ENCODE measurements at places on chromosomes 7 and 10. TPM values are rescaled to one million over a fixed set of nuclear protein-coding genes. Genes with fewer than 3 reads are reported as not detected.
A peak's percentile ranks its signal among the peaks of the same experiment; 100 is the strongest.

DNA sequence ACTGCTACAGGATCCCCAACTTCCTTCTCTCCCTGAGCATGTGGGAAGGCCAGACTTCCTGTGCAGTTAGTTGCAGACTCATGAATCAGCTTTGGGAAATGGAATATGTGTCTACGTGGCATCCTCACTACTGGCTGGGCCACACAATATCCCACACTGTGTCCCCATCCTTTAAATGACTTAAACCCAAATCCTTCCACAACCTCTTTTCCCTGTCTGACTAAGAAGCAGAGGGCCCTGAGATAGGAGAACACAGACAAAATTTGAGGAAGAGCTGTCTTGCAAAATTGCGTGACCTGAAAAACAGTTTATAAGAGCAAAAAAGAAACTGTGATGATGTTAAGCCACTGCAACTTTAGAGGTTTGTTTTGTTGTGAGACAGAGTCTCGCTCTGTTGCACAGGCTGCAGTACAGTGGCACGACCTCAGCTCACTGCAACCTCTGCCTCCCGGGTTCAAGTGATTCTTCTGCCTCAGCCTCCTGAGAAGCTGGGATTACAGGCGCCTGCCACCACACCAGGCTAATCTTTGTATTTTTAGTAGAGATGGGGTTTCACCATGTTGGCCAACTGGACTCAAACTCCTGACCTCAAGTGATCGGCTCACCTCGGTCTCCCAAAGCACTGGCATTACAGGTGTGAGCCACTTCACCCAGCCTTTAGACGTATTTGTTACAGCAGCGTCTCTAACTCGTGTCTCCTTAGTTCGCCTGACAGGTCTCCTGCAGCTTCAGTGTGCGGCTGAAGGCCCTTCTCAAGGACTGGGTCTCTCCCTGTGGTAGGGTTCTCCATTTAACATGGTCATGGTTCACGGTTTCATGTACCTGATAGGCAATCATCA is 46.9 kb upstream of the SFMBT2 start:
- DNase-seq = no peak

- no peak for DNase-seq
Measured at GRCh38 chr7:107711301-107711700, 32.6 kb upstream of the CBLL1 start.

- no peak for DNase-seq
Measured at GRCh38 chr7:108028111-108028510, 25.1 kb upstream of the LAMB1 start.

DNA sequence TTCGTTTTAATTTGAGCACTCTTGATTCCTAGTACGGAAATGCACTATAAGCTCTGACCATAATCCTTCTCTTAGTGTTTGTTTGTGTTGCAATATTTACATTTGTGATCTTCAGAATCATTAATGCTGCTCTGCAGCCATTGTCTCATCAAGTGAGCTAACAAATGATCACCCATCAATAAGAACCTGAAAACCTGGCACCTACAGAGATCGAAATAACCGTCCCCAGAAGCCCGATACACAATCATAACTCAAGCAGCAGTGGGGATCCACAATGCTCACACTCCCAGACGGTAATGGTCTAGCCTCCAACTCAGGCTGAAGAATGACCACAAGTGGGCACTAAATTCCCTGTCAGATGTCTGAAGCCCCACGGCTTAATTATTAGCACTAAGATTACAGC is 156.0 kb upstream of the NFE2L3 start:
- DNase-seq = no peak

- DNase-seq = no peak
Measured at GRCh38 chr7:45064047-45064725, 24.6 kb downstream of the NACAD start.

DNA sequence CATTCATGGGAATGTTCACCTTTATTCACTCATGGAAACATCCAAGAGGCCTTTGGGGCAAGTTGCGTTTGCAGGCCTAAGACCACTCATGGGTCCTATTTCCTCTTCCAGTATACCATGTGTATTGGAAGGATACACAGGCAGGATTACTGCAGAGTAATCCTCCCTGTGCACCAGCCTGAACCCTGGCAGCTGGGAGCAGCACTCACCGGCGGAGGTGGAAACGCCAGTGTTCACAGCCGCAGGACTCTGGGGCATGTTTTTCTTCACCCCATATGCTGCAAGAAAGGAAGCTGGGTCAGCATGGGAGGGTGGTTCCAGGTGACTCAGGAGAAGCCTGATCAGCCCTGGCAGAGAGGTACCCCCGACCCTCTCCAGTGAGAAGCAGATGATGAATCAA is 24.5 kb downstream of the COL17A1 start:
- no peak for DNase-seq

DNA sequence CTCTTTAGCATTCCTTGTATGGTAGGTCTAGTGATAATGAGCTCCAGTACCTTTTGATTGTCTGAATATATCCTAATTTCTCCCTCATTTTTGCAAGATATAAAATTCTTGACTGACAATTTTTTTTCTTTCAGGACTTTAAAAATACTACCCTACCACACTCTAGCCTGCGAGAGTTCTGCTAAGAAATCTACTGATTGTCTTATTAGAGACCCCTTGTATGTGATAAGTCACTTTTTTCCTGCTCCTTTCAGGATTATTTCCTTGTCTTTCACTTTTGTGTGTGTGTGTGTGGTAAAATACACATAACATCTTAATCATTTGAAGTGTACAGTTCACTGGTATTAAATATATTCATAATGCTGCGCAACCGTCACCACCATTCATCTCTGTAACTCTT is 68.7 kb upstream of the PPP1R9A start:
- no peak for DNase-seq

- DNase-seq = no peak
Measured at GRCh38 chr10:123706236-123706635, 40.1 kb downstream of the GPR26 start.

GRCh38 chr10:122141821-122142640 is 129.1 kb upstream of the BTBD16 start:
- DNase-seq = no peak

- DNase-seq = no peak
Measured at GRCh38 chr10:4615042-4615441, 211.0 kb upstream of the AKR1E2 start.

DNA sequence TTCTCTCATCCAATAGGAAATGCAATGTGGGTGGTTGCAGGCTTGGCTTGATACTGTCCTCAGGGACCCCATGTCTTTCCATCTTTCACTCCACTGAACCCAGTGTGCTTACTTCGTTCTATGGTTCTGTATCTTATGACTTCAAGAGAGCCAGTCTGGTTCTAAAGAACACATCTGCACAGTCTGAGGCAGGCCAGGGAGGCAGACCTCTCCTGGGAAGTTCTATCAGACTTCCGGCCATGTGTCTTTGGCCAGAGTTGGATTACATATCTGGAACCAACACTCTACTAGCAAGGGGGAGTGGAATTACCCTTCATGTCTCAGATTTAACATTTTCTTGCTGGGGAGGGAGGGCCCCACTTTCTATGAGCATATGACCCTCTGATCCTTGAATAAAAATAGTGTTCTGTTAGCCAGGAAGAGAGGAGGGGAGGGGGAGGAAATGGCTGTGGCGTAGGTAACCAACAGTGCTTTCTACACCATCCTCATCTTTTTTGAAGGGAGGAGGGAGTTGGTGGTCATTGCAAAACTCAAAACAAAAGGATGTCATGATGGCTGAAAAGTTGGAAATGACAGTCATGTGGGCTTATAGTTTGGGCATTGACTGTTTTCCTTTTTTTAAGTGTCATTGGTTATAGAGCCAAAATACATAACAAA is 370.2 kb downstream of the GATA3 start:
- no peak for DNase-seq

GRCh38 chr7:158072991-158073730 is 514.5 kb downstream of the PTPRN2 start:
- DNase-seq = no peak

DNA sequence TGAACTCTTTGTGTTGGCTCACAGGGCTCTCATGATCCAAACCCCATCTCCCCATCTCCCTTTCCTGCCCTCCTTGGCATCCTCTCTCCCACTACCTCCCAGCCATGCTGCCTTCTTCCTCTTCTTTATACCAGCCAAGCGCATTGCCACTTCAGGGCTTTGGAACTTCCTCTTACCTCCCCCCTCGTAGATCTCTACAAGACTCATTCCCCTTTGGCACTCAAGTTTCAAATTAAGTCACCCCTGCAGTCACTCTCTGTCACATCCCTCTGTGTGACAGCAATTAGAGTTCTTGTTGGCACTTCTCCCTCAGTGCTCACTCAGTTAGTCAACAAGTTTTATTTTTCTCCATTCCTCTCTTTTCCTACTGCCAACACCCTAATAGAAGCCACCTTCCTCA is 20.8 kb upstream of the NRP1 start:
- peak; percentile 10 for DNase-seq

- DNase-seq = peak; percentile 39
Measured at GRCh38 chr7:135936497-135937217, 40.5 kb downstream of the MTPN start.

DNA sequence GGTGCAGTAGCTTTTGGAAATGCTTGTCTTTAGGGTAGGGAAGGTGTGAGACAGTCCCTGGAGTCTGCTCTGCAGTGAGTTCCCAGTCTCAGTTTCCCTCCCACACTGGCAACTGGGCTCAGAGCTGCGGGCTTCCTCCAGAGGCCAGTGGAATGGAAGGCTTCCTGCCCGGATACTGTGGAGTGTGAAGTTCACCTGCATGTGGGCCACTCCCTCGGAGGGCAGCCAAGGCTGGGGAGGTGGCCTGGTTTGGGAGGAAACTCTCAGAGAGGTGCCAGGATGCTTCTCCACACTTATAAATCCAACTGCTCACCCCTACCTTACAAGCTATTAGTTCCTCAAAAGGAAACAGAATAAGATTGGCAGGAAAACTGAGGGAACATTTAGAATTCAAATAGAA is 18.1 kb upstream of the UBE2H start:
- DNase-seq = no peak

GRCh38 chr10:72610466-72610865 is 15.4 kb downstream of the MICU1 start:
- no peak for DNase-seq

Gene VWA2
- 2.2 TPM for total RNA-seq

Gene GBX1
- total RNA-seq = not detected

Gene PDZD7
- 0.48 TPM for total RNA-seq

Gene SPDYE2
- total RNA-seq = 2.6 TPM

Gene NPY
- total RNA-seq = not detected

Gene SMURF1
- total RNA-seq = 27.2 TPM

Gene UPK3BL1
- 142 TPM for total RNA-seq

Data from umbilical cord (tissue), 2 donors.